Immature natural killer cell (primary cell): ENCODE measurements at places on chromosomes 11 and 22.

- DNase-seq: no peak
These were observed 6.5 kb upstream of the NPAS4 start for GRCh38 chr11:66414120-66414934.

GRCh38 chr22:38213990-38214301 lies 12.2 kb downstream of the MAFF start:
- no peak for DNase-seq

DNA sequence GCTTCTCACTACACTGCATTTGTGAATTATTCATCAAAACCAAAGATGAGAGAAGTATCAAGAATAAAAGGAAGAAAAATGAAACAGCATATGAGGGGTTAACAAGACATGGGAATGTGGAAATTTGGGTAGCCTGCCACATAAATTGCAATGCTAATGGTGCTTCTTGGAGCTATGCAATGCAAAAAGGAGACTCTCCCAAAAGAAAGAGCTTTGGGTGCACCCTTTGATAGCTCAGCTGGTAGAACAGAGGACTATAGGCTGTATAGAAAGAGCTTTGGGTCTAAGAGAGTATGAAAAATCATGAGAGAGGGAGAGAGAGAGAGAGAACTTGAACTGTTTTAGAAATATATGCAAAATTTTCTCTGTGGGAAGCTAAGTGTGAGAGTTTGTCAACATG lies 26.3 kb downstream of the SPA17 start:
- DNase-seq: no peak

- DNase-seq: peak; percentile 40
These were observed 557 bp downstream of the GTPBP1 start for GRCh38 chr22:38706101-38706900.

GRCh38 chr11:57491371-57492061 lies 24.0 kb downstream of the SLC43A1 start:
- DNase-seq: peak; percentile 46

DNA sequence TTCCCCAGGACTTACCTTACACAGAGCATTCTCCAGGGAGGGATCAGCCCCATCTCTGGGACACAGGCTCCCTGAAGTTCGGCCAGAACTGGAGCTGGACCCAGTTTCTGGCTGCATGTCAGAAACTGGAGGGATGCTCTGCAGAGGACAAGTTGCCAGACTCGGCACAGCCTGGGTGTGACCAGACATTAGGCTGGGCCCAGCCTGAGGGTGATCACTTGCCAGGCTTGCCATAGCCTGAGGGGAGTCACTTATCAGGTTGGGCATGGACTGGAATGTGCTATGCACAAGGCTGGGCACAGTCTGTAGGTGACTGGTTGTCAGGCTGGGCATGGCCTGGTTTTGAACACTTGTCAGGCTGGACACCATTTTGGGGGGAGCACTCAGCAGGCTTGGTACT lies 30.7 kb upstream of the STK33 start:
- DNase-seq: no peak

GRCh38 chr11:84249344-84250135 lies 963.4 kb upstream of the CCDC90B start:
- DNase-seq: no peak

DNA sequence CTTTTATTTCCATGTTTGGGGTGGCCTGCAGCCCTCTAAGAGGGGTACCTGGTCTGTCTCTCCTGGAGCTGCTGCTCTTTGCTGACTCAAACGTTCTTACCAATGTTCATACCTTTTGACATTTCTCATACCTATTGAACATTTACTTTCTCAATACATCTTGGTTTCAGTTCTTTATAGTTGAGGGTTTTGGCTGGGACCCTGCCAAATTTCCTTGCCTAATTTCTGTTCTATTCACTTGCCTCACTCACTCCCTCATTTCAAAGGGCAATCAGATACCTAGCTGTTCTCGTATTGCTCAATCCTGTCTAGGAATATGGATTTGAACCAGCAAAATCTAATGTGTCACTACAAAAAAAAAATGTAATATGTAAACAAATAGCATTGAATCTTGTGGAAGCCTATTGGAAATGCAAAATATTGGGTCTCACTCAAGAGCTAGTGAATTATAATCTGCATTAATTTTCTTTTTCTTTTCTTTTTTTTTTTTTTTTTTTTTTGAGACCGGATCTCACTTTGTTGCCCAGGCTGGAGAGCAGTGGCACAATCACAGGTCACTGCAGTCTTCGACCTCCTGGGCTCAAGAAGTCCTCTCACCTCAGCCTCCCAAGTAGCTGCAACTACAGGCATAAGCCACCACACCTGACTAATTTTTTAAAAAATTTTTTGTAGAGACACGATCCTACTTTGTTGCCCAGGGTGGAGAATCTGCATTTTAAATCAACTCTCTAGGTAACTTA lies 7.5 kb downstream of the OR6M1 start:
- no peak for DNase-seq

DNA sequence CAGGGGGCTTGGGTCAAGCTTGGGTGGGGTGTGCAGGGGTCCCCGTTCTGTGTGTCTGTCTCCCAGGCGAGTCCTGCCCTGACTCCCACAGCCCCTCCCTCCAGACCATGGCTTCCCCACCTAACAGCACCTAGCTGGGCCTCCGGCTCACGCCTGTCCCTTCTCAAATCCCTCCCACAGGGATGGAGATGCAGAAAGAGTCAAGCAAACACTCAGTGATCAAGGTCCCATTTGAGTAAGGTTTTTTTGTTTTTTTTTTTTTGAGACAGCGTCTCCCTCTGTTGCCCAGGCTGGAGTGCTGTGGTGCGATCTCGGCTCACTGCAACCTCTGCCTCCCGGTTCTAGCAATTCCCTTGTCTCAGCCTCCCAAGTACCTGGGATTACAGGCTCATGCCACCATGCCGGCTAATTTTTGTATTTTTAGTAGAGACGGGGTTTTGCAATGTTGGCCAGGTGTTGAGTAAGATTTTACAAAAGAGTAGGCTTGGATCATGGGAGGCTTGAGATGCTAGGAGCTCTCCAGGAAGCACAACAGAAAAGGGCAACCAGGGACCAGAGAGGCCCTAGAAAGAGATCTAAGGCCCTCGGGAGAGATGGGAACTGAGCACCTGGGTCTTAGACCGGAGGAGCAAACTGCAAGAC lies 5.7 kb downstream of the APOBEC3D start:
- DNase-seq: no peak

DNA sequence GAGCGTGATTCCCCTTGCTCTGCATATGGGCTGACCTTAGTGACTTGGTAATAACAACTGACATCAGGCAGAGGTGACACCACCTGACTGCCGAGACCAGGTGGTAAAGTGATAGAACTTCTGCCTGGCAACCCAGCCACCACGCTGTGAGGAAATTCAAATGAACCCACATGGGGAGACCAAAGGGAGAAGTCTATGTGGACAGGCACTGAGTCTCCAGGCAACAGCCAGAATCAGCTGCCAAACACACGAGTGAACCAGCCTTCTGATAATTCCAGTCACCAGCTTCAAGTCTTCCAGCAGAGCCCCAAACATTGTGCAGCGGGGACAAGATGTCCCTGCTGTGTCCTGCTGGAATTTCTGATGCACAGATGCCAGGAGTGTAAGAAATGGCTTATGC lies 29.7 kb downstream of the SPATA19 start:
- no peak for DNase-seq
